MV-4-11 (cell line): ENCODE measurements at places on chromosomes 6 and 20.
A peak's percentile ranks its signal among the peaks of the same experiment; 100 is the strongest.

GRCh38 chr6:22214314-22214713 lies 82.5 kb downstream of the PRL start:
- DNase-seq, result no peak

GRCh38 chr20:17683218-17684076 lies 1.4 kb upstream of the RRBP1 start:
- no peak for DNase-seq

DNA sequence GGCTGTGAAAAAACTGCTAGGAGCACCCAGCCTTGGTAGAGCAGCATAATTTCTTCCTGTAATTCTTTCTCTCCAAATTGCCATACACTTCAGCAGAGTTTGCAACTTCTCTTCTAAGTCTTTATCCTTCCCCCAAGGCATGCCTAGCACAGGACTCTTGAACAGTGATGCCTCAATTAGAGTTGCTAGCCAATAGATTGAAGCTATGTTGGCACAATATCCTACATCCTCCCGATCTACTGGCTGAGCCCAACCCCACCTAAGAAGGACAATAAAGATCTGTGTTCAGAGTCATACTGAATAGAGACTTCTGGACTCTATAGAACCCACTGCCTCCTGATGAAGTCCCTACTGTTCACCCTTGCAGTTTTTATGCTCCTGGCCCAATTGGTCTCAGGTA lies at the start of gene DEFB126:
DEFB126 (plus strand) TSS at position 301 of the 400 bp plus-strand sequence; CDS start at position 340, 39 bp downstream.
- DNase-seq, result no peak

DNA sequence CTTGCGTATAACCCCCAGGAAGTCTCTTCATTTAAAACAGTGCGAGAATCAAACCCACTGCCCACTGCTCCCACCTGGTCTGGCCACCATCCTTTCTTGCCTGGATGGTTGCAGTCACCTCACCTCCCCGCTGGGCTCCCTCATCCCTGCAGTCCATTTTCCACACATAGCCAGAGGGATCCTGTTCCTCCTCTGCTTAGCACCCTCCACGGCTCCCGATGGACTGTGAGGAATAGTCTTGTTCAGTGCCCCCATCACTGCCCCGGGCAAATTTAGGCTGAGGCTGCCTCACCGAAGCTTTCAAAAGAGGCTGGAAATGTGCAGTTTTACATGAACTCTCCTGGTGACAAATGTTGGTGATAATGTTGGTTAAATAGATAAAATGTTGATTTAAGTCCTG lies 17.7 kb downstream of the KCNG1 start:
- DNase-seq, result no peak

DNA sequence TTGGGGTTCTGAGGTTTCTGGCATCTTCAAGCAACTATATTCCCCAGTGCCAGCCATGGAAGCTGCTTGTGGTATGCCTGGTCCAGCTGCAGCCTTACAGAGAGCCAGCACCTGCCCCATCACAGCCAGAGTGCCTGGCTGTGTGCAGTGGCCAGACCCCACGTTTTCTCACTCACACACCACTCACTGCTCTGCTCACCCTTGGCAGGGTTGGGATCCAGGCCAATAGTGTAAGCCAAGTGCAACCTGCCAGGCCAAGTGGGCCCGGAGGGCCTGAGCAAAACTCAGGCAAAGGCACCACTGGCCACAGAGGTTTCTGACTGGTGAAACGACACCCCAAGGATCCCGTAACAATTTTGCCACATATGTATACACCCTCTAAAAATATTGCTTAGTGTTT lies 67.9 kb upstream of the EYA4 start:
- DNase-seq, result no peak

DNA sequence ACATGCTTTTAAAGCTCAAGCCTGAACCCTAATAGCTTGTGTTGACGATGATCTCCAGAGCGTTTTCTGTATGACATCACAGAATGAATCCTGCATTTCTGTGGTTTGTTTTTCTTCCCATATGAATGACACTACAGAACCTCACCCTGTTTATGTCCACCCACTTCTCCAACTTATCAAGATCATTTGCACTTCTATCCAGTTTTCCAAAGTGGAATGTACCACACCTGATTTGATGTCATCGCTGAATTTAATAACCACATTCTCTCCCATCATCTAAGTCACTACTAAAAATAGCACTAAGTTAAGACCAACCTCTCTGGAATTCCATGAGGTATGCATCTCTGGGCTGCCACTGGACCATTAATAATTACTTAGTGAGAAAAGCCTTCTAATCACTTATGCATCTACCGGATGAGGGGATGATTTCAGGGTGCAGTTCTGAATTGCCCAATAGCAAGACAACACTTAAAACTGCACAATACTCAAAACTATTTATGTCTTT lies 33.3 kb upstream of the CITED2 start:
- DNase-seq, result no peak

GRCh38 chr6:121520337-121521163 lies 85.1 kb downstream of the GJA1 start:
- DNase-seq, result no peak

- peak; percentile 65 for DNase-seq
These were observed 14.0 kb upstream of the GCM1 start for GRCh38 chr6:53162606-53163005.

DNA sequence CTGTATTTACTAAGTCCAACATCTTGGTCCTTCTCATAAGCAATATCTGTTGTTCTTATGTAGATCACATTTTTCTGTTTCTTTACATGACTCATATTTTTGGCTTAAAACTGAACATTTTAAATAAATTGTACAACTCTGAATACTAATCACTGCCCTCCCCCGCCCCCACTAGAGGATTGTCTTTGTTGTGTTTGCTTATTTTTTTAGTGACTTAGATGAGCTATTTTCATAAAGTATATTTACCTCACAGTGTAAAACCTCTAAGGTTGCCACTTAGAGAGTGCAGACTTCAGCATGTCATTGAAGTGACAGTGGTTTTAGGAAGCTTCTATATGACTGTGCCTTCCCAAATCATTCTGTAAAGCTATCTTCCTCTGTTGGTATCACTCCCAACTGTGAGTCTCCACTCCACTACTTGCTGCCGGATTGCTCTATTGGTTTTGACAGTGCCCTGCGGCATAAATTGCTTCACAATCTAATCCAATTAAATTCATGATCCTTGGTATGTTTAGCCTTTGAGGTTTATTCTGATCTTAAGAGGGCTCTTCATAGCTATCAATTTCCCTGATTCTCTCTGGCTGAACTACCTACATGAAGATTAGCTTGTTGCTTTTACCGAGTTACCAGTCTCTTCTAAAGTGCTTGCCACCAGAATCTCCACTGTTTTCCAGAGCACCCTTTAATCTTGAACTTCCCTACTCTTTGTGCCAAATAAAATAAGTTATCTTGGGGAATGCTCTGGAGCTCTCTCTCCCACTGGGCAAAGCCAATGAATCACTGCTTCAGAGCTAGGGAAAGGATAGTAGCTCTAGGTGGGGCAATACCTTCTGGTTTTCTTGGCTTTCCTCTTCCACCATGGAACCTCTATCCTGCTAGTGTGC lies 33.0 kb downstream of the SPTLC3 start:
- DNase-seq, result no peak

DNA sequence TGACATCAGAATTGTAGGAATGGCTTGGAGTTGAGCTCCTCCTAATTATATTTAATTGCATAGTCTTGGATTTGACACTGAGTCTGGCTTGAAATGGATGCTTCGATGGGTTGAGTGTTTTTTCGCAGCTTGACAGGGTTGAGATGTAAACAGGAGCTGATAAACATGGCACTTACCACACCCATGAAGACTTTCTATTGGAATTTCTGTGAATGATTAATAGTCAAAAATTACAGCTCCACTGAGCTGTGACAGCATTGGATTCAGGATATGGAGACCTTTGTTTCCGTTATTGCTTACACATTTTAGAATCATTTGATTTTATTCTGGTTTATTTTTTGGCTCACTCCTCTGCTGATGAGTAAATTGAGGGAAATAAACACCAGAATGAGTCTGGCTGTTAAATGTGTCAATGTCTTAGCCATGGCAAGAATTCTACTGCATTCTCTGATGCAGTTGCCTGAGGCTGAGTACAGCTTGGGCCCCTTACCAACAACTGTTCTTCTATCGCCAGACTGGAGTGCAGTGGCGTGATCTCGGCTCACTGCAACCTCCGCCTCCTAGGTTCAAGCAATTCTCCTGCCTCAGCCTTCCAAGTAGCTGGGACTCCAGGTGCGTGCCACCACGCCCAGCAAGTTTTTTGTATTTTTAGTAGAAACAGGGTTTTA lies 128.1 kb upstream of the DOK5 start:
- no peak for DNase-seq

DNA sequence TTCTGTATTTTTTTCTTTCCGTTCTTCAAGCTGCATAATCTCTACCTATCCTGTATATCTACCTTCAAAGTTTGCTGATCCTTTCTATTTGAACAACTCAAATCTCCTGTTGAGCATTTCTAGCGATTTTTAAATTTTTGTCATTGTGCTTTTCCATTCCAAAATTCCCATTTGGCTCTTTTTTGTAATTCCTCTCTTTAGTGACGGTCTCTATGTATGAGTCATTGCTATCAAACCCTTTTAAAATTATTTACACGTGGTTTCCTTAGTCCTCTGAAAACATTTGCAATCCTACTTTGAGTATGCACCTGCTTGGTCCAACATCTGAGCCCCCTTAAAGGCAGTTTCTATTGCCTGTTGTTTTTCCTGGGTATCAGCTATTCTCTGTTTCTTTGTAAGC lies 100.5 kb upstream of the FOXC1 start:
- DNase-seq, result no peak

DNA sequence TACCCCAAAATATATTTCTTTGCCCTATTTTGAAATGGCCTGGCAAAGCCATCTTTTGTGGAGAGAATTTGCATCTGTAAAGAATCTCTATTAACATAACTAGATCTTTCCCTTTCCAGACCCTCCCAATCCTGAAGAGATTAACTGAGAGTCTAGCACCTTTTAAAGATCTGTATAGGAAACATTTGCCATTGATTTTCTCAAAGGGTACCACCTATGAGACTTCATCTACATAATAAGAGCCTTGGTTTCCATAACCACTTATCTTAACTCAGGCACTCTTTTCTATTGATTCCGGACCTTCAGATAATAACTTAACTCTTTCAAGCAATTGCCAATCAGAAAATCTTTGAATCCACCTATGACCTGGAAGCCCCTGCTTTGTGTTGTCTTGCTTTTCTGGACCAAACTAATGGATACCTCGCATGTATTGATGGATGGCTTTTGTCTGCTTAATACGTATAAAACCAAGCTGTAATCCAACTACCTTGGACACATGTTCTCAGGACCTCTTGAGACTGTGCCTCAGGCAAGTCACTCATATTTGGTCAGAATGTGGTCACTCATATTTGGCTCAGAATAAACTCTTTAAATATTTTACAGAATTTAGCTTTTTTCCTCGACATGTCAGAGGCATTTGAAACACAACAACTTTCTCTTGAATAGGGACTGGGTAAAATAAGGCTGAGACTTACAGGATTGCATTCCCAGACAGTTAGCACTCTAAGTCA lies 31.4 kb downstream of the SLC22A2 start:
- DNase-seq, result no peak

DNA sequence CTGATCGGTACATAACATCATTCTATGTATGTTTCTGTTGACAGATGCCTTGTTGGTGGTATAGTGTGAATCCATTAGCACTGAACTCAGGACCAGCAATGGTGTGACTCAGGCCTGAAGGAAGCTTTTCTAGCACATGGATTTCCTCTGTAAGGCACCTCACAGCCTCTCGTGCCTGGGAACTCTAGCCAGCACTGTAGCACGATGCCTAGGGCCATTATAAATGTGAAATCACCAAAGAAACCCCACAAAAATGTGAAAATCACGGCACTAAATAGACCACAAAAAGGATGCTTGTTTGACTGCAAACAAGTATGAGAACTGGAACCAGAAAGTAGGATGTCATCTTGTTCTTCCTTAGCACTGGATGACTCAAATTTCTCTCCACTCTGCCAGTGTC lies 63.7 kb upstream of the NKX2-2 start:
- no peak for DNase-seq

DNA sequence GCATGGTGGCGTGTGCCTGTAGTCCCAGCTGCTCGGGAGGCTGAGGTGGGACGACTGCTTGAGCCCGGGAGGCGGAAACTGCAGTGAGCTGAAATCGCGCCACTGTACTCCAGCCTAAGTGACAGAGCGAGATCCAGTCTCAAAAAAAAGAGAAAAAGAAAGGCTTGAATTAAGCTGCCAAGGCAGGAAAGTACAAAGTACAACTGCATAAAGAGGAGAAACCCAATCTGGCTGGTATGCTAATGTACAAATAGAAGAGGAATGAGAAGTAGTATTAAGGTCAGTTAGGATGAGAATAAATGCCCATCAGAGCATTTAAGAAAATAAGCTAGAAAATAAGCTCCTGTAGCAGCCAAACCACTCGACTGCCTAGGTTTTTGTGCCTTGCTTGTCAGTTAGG lies 23.1 kb upstream of the RPN2 start:
- no peak for DNase-seq

DNA sequence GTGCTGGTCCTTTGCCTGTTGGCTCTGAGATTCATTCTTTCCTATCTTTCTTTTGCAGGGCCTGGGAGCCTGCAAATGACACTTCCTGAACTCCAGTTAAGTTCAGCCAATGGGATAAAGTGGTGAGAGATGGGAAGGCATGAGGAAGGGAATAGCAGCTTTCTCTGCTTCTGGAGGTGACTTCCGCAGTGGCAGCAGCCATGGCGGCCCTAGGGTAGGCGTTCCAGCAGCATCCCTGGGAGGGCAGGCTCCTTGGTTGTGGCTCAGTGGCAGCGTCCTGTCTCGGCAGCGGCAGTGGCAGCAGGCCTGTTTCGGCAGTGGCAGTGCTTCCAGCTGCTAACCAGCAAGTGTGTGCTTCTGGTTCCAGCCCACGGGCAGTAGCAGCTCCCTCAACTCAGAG lies 7.3 kb upstream of the MDFI start:
- DNase-seq, result no peak

GRCh38 chr6:83960664-83961063 lies 72.9 kb upstream of the MRAP2 start:
- DNase-seq, result peak; percentile 41

GRCh38 chr6:144936764-144937163 lies 651.6 kb downstream of the UTRN start:
- DNase-seq, result no peak

DNA sequence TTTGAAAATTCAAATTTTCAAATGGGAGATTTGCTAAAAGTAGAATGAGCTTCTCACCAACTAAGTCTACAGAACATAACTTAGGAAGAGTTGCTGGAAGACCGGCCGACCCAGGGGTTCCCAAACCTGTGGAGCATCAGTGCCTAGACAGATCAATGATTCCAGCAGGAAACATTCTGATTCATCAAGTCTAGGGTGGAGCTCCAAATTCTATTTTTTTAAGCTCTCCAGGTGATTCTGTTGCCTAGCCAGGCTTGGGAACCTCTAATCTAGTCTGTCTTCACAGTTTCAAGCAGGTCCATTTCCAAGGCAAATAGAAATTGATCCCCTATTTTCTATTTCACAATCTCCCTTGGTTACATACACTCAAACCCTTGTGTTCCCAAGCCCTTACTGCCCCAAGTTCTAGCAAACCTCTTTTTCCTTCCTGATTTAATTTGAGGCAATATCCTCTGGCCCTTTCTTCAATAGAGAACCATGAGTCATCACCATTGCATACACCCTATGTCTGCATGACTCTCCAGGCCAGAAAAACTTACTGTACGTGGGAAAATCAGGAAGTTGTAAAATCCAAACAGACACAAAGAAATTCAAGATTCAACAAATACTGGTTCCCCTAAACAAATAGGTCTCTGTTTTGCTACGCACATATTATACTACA lies 8.9 kb downstream of the ATXN1 start:
- peak; percentile 96 for DNase-seq

- no peak for DNase-seq
These were observed 158.0 kb upstream of the PMEPA1 start for GRCh38 chr20:57867807-57868206.
